Muscle of leg (tissue), 16 donors: ENCODE measurements at places on chromosomes 7 and 10. TPM values are rescaled to one million over a fixed set of nuclear protein-coding genes. Genes with fewer than 3 reads are reported as not detected.

The CALHM1 gene
- polyA plus RNA-seq = 0.43 TPM

The NAT16 gene
- polyA plus RNA-seq = 0.12 TPM

The SEMA3D gene
- 15.8 TPM for polyA plus RNA-seq

The OR13A1 gene
- not detected for polyA plus RNA-seq

The TSC22D4 gene
- 36.7 TPM for polyA plus RNA-seq

The KLF14 gene
- polyA plus RNA-seq = 1.6 TPM

The OR2A2 gene
- not detected for polyA plus RNA-seq

The NUTM2D gene
- polyA plus RNA-seq = 7.2 TPM

The AKR1B15 gene
- not detected for polyA plus RNA-seq

The INPP5F gene
- polyA plus RNA-seq = 13.6 TPM

The CD36 gene
- polyA plus RNA-seq = 230 TPM

The GJD4 gene
- 17.7 TPM for polyA plus RNA-seq

The ASB10 gene
- polyA plus RNA-seq = 4.3 TPM

The FXYD4 gene
- polyA plus RNA-seq = 2.6 TPM

The DNAJC12 gene
- 7.4 TPM for polyA plus RNA-seq

The GDF10 gene
- 0.66 TPM for polyA plus RNA-seq

The FOXK1 gene
- 18.2 TPM for polyA plus RNA-seq

The HOXA6 gene
- 5.6 TPM for polyA plus RNA-seq

The ABCB1 gene
- polyA plus RNA-seq = 0.42 TPM
